Mesendoderm (in vitro differentiated cells): ENCODE measurements at places on chromosomes 12 and 14.

DNA sequence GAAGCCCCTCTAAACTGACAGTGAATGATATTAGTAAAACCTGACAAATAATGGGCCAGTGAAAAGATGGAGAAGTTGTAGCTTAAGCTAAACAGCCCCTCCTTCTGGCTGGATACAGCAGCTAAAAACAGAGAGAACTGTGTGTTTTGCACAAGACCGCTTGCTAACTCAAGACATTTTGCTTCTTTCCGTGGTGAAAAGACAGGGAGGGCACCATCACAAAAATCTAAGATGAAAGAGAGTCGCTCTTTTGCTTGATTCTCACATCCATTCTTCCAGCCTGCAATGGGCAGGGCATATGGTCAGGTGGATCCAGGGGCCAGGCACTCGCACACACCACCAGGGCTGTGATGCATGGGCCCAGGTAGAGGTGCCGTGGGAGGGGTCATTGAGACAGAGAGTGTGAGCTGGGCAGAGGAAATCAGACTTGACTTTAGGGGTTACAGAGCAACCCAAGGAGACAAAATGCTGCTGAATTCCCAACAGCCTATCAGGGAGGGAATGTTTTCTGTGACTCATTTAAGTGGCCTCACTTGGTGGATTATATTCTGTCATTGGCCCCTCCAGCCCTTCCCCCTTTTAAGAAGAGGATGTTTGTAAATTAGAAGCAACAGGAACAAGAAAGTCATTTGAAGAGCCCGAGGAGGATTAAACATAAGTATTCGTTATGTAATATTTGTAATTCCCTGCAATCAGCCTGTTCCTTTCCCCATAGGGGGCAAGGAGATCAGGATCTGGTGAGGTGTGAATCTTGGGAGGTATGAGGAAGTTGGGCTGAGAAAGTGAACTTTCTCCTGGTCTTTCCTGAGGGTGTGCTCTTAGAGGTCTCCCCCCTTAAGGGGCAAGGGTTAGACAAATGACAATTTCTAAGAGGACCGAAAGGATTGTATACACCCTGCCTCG is 12.3 kb downstream of the EMP1 start:
- peak; percentile 62 for DNase-seq

GRCh38 chr12:48866052-48866711 is 512 bp upstream of the RND1 start:
- DNase-seq, result no peak

DNA sequence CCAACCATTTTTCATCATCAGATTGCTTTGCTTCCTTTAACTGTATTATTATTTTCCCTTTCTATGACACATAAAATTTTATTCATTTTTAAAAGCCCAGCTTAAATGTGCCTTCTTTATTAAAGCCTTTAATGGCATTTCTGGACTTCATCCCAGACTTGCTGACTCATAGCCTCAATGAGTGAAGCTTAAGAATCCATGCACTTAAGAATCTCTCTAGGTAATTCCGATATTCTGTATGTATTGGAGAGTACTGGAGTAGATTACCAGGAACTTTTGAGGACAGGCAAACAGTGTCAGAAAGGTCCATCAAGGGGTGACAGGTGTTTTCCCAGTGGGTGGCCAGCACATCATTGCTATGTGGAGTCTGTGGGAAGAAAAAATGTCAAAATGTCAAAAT is 107.9 kb downstream of the PTPRQ start:
- no peak for DNase-seq

GRCh38 chr12:124395986-124396385 is 101.1 kb downstream of the RFLNA start:
- no peak for DNase-seq

GRCh38 chr14:91409928-91410718 is 7.5 kb downstream of the CCDC88C start:
- no peak for DNase-seq

DNA sequence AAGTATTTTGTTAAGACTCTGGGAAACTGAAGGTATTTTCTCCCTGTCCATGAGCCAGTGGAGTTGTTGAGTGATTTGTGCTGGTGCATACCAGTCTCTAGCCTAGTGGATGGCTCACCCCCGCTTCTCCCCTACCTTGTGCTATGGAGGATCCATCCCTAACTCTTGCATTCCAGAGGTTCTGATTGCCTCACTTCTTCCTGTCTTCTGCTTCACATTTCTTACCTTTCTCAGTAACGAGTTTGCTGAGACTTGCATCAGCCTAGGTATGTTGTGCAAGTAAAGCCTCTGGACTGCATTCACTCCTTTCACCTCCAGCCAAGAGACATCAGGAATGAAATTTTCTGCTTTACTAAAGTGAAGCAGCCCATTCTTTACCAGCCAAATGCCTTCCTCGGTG is 391.6 kb downstream of the ZFP36L1 start:
- DNase-seq, result peak; percentile 93

DNA sequence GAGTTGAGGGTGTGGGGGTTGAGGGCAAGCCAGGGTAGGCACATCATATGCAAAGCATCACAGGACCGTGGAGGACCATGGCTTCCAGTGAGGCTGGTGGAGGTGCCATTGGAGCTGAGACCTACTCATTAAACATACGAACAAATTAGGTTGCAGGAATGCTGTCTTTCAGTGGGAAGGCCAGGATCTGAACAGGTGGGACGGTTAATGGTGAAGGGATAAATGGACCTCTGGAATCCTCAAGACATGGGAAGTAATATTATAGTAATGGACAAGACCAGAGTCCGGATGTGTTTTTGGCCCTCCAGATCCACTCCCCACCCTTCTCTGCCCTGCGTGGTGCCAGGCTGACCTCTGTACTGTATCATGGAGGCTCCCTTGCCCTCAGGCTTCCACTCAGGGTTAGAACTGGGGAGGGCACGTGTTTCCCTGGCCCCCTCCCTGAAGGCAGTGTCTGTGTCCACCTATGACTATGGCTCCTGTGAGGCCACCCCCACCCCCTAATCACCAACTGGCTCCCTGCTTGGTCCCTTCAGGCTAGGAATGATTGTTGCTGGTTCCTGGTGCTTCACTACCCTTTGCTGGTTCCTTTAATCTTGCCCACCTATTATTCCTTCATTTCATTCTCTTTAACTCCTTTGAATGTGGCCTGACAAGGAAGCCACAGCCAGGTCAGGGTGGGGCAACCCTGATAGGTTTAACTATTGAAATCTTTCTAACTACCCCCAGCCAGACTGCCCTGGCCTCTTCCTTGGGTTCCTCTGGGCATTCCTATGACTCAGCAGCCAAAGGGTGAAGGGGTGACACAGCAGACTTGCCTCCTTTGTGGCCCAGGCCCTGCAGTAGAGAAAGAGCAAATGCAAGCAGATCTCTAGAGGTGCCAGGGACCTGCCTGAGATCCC is 10.7 kb downstream of the DHRS2 start:
- DNase-seq, result no peak

DNA sequence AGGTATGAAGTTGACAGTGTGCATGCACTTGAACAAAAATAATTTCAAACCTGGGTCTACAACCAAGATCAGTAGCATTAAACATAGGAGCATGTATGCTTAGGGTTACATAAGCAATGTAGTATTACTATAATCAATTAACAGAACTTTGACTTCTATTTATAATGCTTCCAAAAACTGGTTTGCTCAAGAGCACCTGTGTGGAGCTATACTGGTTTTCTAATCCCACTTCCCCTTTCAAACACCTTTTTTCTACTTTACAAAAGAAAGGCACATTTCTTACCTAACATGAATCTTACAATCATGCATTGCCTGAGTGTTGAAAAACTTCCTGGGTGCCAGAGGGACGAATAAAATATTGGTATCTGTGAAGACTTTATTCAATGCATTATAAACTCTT is 72.7 kb downstream of the EFCAB11 start:
- no peak for DNase-seq
